ENCODE measurements at places on chromosomes 4 and X.

DNA sequence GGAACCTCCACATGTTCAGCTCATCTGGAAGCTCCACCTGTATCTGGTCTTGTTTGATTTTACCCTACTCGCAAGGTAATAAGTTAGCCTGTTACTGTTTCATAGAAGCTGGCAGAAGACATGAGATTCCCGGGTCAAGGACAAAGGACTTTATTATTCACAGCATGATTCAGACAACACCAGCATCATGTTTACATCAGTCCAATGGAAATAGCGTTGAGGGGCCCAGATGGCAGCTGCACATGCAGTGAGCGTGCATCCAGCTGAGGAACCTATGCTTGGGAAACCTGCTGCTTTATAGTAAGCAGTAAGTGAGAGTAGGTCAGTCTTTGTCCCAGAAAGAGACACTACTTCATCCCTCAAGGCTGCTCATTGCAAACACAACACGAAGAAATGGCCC is 19.8 kb downstream of the TSPAN5 start:
- DNase-seq = no peak

DNA sequence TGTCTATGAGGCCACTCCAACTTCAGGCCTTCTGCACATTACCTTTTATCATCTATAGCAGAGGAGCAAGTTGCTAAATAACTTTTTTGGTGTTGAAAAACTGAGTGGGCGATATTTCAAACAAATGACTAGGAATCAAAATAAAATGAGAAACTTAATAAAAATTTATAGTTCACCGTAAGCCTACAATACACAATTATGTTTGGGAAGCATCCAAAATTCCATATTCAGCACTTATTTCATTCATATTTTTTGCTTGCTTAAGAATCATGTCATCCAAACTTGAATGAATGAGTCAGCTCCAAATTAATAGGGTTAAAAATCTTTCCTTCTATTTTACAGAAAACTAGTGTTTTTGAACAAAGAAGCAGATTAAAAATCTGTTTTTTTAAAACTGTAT is 119.1 kb downstream of the SH3RF1 start:
- no peak for DNase-seq

DNA sequence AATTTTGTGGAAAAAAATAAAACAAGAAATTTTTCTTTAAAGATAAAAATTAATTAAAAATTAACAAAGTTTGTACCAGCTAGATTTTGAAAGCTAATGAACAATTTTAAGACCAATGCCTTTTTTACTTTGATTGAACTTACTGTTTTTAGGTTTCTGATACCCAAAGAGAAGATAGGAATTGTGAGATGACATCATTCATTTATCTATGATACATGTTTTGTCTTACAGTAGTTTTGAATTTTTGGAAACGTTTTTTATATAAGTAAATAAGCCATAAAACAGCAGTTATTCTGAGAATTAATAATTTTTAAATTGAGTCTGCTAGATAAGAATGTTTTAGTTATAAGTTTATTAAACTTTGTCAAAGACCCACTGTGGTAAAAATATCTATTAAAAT is 65.0 kb upstream of the GPR174 start:
- DNase-seq = no peak

DNA sequence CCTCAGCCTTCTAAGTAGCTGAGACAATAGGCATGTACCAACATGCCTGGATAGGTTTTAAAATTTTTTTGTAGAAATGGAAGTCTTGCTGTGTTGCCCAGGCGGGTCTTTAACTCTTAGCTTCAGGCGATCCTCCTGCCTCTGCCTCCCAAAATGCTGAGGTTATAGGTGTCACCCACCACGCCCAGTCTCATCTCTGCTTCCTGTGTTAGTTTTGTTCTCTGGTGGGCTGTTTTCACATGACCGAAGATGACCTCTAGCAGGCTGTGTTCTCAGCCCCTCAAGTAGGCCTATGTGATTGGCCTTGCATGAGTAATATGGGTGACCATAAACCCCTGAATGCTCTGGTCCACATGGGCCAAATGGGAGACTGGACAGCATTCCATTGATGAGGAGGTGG is 56.8 kb upstream of the MSANTD1 start:
- DNase-seq = no peak

DNA sequence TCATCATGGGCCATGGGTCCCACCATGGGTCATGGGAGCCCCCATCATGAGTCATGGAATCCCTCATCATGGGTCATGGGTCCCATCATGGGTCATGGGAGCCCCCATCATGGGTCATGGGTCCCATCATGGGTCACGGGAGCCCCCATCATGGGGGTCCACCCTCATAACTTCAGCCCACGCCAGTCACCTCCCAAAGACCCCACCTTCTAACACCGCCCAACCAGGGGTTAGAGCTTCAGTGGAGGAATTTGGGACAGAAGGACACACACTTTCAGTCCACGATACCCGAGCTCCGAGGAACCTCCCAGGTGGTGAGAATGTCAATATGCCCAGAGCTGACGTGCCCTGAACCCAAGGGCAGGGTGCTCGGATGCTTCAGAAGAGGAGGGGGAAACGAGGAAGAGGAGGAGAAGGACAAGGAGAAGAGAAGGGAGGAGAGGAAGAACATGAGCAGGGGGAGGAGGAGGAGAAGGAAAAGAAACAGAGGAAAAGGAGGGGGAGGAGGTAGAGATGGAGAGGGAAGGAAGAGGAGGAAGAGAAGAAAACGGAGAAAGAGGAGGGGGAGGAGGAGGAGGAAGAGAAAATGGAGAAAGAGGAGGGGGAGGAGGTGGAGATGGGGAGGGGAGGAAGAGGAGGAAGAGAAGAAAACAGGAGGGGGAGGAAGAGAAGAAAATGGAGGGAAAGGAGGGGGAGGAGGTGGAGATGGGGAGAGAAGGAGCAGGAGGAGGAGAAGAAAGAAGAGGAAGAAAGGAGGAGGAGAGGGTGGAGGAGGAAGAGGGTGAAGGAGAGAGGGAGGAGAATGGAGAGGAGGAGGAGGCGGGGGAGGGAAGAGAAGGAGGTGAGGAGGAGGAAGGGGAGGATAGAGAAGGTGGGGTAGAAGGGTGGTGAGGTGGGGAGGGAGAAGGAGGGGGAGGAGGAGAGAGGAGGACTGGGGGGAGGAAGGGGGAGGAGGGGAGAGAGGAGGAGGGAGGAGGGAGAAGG is 17.7 kb downstream of the IL3RA start:
- DNase-seq = no peak

- DNase-seq = no peak
Observed at GRCh38 chr4:179596621-179597020, 2154.4 kb upstream of the AGA start.

- no peak for DNase-seq
Observed at GRCh38 chr4:114389070-114389685, 209.4 kb upstream of the UGT8 start.

DNA sequence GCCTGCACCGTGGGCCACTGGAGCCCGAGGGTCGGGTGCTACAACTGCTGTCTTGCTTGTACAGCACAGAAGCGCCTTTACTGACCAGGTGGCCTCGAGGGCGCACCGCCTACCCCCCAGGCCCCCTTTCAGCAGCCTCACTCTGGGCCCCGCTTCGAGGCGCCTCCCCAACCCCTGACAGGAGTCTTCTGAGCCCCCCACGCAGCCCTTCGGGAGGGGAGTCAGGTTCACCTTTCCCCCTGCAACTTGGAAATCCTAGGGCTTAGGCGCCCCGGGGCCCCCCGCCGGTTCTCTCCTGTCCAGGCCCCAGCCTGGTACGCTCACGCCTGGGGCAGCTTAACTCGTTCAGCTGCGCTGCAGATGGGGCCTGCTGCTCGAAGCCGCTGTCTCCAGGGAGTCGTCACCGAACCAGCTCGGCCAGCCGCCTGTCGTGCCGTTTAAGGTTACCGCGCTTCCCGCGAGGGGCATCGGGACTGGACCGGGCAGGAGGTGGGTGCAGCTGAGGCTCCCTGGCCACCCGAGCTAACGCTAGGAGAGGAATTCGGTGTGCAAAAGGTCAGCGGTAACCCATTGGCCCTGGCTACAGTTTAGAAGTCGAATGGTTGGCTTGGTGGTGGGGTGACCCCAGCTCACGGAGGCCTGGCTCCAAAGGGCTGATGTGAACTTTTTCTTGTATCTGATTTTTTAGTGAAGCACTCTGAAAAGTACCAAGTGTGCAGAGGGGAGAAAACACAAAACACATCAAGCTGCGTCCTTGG is 58.9 kb upstream of the BCOR start:
- no peak for DNase-seq

DNA sequence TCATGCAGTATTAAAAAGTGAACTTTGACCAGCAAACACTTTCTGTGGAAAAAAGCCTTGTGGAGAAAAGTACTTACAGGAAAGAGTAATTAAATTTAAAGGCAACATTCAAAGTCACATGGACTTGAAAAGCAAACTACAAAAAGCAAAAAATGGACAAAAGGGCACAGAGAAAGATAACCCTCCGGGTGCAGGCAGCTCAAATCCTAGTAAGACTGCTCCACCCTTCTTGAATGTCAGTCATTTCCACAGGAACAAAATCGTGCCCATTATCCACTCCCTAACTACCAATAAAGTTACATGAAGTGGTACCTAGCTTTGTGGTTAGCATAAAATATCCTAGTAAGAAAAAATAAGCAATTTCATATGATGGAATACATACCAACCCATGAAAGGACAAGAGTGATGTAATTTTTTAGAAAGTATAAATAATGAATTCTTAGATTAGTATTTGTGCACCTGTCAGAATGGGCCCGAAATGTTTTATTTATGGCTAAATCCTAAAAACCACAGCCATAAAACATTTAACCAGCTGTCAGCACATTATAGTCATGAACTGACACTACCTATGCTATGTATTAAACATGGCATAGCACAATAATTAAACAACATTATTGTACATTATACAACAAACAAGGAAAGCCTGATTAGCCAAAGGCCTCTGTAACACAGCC is 43.3 kb downstream of the MAML3 start:
- DNase-seq = no peak

DNA sequence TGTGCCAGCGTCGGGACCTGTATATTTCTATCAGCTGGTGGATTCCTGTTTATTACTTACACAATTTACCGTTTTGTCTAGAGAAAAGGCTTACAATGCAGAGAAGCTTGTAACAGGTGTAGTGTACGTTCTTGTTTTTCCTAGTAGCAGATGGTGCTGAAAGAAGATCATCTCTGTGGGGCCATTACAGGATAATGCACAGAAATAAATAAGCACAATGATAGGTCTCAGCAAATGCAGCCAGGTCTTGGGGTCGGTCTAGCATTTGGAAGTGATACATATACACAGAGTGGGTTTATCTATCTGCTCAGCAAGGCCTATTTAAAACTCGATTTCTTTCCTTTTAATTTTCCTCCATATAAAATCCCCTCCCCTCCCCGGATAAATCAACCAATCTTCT is 180.9 kb upstream of the LCORL start:
- DNase-seq = no peak

- no peak for DNase-seq
Observed at GRCh38 chr4:151315212-151315886, 10.1 kb downstream of the SH3D19 start.

GRCh38 chr4:40749717-40750460 is at the start of gene NSUN7:
Gene NSUN7 (plus strand): TSS chr4:40749955. CDS start chr4:40750694, 739 bp downstream.
- DNase-seq = peak; percentile 61

GRCh38 chr4:23333556-23333945 is 556.3 kb downstream of the PPARGC1A start:
- peak; percentile 14 for DNase-seq

GRCh38 chrX:153970357-153971123 is 1.1 kb downstream of the HCFC1 start:
- DNase-seq = peak; percentile 63

DNA sequence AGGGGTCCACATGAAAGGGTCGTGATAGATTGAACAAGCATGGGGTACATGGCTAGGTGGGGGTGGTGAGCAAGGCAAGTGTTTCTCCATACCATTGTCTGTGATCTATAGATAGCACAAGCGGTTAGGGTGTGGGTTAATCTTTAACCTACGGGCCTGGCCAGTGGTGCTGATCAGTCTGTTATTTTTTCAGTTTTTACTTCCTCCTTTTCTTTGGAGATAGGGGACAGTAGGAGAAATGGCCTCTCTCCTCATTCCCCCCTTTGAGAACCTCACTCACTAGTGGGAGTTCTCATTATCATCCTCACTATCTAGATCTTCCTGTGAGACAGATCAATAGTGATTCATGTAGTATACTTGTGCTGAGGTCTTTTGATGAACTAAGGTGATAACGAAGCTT is 16.2 kb upstream of the GPKOW start:
- no peak for DNase-seq

- DNase-seq = no peak
Observed at GRCh38 chr4:150337734-150338133, 244.2 kb upstream of the MAB21L2 start.

GRCh38 chr4:154189346-154189745 is 302.3 kb downstream of the DCHS2 start:
- DNase-seq = no peak

DNA sequence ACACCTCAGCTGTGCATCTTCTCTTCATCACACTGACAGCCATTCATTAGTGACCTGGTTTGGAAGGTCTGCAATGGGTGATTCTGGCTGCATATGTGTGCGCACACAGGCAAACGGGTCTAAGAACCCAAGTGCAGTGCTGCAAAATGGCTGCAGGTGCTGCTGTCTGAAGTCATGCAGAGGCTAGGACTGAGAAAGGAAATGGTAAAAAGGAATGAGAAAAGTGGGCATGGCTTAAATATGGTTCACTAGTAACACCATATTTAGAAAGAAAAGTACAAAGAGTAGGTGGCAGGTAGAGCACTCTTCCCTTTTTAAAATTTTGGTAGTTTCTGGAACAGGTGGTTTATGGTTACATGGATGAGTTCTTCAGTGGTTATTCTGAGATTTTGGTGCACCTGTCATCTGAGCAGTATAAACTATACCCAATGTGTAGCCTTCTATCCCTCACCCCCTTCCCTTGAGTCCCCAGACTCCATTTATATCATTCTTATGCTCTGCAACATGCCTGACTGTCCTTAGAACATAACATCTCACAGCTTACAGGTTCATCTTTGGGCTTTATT is 78.4 kb downstream of the CCNG2 start:
- no peak for DNase-seq

GRCh38 chrX:88604433-88605221 is 142.4 kb upstream of the CPXCR1 start:
- DNase-seq = no peak

Measured in activated CD4-positive, alpha-beta T cell treated with anti-CD3 and anti-CD28 coated beads for 36 hours (primary cell).